ENCODE measurements at places on chromosomes 16 and 17. TPM values are rescaled to one million over a fixed set of nuclear protein-coding genes. Genes with fewer than 3 reads are reported as not detected.

DNA sequence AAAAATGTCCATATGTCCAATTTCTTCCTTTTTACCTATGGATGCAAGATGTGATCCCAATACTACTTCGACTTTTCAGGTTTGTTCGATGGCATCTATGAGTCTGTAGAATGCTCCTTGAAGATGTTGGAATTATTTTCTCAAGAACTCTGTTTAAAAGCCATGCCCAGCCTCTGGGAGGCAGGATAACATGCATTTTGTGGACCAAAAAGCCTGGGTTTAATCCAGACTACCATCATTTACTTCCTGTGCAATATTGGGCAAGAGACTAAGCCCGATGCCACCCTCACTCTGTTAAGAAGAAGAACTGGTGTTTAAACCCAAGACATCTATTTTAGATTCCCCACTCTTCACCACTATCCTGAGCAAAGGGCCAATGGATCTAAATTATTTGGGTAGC, 42.8 kb upstream of the SALL1 start:
- DNase-seq = no peak

Gene NPIPA2
- 5.1 TPM for total RNA-seq

Gene SLFN12L
- total RNA-seq = 3.7 TPM

Gene KRT31
- total RNA-seq = not detected

Gene CHST6
- total RNA-seq = 0.17 TPM
